ENCODE measurements at places on chromosomes 3 and 15. TPM values are rescaled to one million over a fixed set of nuclear protein-coding genes. Genes with fewer than 3 reads are reported as not detected.

Gene RASGRP1
- 6.3 TPM for polyA plus RNA-seq

Gene NPAP1
- polyA plus RNA-seq: 0.22 TPM

Gene UBA7
- 4.4 TPM for polyA plus RNA-seq

Gene TMEM40
- polyA plus RNA-seq: 5.2 TPM

Gene GOLGA6L9
- polyA plus RNA-seq: 7.3 TPM

DNA sequence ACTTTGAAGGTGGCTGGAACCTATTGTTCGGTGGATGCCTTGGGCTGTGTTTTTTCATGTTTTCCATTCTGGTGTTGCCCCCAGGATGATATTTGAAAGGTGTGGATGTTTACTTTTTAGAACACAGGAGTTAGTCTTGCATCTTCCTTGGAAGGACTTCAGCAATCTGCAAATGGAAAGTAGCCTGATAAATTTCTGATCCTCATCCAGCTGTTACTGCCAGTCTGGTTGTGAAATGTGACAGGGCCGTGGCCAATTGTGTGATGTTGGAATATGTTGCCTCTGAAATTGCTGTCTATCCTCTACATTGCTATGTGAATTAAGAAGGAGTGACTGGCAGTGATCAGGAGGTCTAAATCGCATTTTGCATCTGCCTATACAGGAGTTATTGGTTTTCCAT is 382.5 kb upstream of the C2CD4B start:
- DNase-seq: peak; percentile 16

GRCh38 chr3:30520699-30521098 is 85.7 kb upstream of the TGFBR2 start:
- peak; percentile 36 for DNase-seq

DNA sequence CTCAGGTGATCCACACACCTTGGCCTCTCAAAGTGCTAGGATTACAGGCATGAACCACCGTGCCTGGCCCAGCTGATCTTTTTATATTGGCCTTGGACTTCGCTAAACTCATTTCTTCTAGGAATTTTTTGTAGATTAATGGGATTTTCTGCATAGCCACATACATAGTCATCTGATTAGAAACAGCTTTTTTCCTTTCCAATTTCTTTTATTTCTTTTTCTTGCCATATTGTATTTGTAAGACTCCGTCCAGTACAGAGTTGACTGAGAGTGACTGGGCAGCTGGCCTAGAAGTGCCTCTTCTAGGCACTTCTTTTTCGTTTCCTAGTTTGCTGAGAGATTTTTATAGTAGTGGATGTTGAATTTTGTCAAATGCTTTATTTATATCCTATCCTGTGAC is 37.4 kb downstream of the ARIH1 start:
- DNase-seq: no peak

GRCh38 chr15:69590201-69590710 is 137.6 kb downstream of the RPLP1 start:
- no peak for DNase-seq
